ENCODE measurements at places on chromosomes 16 and 17.

DNA sequence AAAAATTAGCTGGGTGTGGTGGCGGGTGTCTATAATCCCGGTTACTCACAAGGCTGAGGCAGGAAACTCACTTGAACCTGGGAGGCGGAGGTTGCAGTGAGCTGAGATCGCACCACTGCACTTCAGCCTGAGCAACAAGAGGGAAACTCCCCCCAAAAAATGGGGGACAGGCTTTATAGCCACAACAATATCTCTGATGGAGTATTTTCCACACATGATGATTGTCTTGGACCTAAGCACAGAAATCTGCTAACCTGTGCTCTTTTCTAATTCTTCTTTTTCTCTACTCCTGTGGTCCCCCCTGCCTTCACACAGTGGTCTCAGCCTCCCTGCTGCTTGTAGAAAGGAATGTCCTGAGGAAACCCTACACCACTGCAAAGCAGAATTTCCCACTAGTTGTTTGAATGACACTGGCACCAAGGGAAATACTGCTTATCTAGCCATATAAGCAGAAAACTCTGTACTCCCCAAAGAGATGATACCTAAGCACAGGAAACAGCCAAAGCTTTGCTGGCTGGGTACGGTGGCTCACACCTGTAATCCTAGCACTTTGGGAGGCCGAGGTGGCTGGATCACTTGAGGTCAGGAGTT lies 117.6 kb downstream of the USP31 start:
- DNase-seq = no peak

DNA sequence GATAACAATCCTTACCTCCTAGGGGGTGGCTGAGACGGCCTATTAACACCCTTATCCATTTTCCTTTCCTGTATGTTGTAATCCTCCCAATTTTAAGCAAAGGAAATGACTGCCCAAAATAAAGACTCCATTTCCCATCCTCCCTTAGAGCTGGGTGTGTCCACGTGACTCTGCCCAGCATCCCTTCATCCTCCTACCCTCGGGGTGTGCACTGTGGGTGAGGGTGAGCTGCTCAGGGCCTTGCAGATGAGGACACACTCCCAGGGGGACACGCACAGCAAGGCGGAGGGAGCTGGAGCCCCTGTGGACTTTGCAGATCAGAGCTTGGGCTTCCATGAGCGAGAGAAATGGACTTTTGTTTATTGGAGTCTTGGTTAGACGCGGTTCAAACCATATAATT lies 186.8 kb downstream of the IRF8 start:
- DNase-seq = no peak

DNA sequence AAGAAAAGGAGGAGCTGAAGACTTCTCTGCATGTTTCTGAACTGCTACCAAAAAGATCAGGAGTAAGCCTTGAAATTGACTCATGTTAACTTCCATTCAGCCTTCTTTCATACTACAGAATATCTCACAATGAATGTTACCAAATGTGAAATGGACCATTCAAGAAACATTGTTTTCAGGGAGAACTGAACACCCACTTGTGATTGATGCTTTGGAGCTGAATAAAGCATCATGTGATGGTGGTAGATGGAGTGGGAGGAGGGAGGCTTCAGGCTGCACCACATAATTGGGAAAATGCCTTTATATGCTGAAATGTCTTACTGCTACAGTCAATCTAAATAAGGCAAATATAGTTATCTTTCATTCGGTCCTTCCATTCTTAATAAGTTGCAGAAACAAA lies 127.8 kb downstream of the CDH8 start:
- no peak for DNase-seq

DNA sequence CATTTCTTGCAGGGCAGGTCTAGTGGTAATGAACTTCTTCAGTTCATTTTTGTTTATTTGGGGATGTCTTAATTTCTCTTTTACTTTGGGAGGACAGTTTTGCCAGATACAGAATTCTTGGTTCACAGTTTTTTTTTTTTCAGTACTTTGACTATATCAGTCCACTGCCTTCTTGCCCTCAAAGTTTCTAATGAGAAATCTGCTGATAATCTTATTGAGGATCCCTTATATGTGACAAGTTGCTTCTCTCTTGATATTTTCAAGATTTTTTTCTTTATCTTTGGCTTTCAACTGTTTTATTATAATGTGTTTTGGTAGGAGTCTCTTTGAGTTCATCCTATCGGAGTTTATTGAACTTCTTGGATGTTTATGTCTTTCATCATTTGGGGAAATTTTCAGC lies 42.8 kb downstream of the CLEC19A start:
- no peak for DNase-seq

GRCh38 chr17:43475494-43476089 lies 8.2 kb upstream of the DHX8 start:
- DNase-seq = no peak

DNA sequence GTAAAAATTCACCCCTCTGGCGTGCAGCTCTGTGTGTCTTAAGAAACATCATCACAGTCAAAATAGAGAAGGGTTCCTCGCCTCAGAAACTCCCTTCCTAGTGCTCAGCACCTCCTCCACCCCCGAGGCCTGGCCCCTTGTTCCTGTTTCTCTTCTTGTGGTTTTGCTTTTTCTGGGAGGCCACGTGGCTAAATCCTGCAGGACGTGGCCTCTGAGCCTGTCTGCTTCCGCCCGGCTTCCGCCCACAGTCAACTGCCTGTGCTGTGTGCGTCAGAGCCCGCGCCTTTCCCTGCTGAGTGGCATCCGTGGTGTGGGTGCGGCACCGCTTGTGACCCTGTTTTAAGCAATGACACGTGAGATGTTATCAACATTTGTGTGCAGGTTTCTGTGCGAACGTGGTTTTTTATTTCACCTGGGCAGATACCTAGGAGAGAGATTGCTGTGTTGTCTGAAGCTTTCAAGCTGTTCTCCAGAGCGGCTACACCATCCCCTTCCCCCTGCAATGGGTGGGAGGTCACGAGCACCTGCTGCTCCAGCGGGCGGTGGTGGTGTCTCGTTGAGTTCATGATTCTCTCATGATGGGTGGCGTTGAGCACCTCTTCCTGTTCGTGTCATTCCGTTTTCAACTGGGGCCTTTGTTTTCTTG lies 21.7 kb downstream of the ACSF3 start:
- peak; percentile 96 for DNase-seq

- DNase-seq = no peak
Observed at GRCh38 chr17:19386974-19387920, at the start of gene MFAP4. TSS of gene MFAP4 (minus strand) at chr17:19387190. CDS start at chr17:19387155, 35 bp downstream.

DNA sequence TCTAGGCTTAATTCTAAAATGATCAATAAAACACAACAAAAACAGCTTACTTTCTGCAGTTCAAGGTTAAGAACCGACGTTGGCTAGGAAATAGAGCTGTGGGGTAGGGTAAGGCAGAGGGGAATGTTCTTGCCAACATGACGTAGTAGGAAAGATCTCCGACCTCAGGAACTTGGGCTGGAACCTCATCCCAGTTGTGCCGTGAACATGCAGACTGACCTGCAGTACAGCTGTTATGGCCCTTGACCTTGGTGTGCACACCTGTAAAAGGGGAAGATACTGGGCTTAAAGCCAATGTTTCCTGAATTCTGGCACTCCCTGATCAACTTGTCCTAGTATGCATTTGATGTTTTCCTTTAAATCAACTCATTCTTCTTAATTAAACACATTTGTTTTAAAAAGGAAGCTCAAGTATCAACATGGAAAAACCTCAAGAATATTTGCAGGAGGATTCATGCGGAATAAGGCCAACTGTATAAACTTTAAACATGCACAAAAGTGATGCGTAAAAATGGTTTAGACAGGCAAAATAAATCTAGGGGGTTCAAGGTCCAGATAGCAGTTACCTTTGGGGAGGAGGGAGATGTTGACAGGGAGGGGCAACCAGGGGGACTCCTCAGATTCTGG lies 14.2 kb upstream of the SLC6A2 start:
- DNase-seq = no peak

- DNase-seq = no peak
Observed at GRCh38 chr17:27512511-27513346, 56.5 kb downstream of the KSR1 start.

- DNase-seq = no peak
Observed at GRCh38 chr16:85438981-85439685, 174.0 kb upstream of the GSE1 start.

DNA sequence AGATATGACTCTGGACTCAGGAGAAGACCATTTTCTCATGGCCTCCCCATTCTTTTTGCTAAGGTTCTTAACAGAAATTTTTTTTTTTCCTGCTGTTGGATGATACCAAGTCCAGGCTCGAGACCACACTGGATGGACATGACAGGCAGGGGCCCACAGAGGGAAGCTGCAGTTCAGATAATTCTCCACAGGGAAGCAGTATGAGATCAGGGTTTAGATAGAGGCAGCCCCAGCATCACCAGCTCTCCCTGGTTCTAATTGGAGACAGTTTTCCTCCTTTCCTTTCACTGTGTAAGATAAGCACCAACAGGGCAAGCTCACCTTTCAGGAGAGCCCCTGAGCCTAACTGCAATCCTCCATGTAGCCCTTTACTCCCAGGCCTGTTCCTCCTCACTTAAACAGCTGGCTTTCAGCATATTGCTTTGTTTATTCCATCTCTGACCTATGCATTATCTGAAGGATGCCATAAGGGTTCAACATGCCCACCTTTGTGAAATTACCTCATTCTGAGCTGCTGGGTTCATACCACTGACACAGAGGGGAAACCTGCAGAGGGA lies 108.1 kb downstream of the SNX11 start:
- no peak for DNase-seq

GRCh38 chr16:89316701-89317100 lies 99.2 kb downstream of the ZNF778 start:
- DNase-seq = no peak

DNA sequence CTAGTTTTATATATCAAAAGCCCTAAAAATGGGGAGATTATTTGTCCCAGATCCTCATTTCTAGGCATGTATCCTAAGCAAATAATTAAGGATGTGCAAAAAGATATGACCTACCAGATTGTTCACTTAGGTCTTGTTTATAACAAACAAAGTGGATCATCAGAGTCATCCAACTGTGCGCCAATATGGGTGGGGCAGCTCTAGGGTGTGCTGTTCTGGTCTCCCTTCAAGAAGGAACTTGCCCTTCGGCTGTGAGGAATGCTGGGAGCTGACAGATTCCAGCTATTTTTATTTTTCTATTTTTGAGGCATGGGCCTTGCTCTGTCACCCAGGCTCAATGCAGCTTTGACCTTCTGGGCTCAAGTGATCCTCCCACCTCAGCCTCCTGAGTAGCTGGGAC lies 13.8 kb downstream of the CHP2 start:
- DNase-seq = no peak

GRCh38 chr17:78484271-78485246 lies 92.6 kb downstream of the DNAH17 start:
- peak; percentile 91 for DNase-seq

DNA sequence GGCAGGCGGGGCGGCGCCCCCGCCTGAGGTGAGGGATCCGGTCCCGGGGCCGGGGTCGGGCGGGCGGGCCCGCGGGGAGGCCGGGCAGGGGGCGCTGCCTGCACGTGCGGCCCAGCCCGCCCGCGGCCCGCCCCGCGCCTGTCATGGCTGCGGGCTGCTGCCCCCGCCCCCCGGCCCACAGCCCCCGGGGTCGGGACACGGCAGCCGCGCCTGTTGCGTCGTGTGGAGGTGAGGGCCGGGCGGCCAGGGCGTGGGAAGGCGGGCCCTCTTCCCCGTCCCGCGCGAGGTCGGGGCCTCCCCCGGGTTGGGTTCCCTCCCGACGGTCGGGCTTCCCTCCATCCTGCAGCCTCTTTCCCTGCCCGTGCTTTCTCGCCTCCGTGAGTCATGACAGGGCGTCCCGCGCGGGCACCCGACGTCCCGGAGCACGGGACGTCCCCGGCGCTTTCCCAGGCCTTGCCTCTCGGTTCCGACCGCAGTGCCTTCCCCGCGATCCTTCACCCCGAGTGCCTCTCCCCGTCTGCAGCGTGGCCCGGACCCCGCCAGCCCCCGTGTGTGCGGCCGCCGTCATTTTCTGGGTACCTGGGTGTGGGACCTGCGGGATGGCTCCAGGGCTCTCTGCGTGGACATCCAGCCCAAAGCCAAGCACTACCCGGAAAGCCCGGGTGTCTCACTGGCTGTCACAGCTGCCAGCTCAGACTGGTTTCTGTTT lies 76.7 kb downstream of the CHD9 start:
- peak; percentile 86 for DNase-seq

GRCh38 chr16:49674351-49674851 lies 181.5 kb downstream of the ZNF423 start:
- DNase-seq = no peak

DNA sequence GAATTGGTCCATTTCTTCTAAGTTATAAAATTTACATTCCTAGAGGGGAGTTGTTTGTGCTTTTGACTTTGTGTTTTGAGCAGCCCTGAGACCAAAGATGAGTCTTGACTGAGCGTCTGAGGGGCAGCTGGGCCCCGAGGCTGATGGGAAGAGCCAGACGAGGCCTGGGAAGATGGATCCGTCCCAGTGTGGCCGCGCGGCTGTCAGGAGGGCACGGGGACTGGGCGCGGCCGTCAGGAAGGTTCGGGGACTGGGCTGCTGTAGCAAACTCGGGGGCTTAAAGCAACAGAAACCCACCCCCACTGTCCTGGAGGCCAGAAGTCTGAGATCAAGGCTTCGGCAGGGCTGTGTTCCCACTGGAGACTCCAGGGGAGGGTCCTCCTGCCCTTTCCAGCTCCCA lies 38.2 kb upstream of the GNG13 start:
- no peak for DNase-seq

GRCh38 chr17:78922816-78923498 lies 2.2 kb downstream of the TIMP2 start:
- DNase-seq = no peak

DNA sequence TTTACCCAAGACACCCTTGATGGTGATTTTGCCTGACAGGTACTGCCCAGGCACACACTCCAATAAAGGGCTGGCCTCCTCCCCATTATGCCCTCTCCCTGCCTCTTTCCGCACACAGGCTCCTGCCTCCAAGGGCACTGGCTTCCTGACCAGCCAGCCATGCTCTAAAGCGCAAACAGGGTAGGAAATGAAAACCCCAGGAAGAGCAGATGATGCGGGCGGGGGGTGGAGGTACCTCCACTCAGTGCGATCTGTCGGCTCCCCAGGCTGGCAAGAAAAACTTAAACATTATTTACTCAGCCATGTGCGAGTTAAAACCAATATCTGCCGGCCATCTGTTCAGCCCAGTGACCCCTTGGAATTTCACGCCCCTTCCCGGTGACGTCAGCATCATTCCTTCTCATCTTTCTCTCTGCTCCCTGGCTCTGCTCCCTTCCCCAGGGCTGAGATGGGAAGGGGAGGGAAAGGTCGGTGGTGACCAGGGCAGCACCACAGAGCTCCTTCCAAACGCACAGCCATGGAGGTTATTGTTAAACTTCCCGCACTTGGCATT lies 262.5 kb downstream of the CBLN1 start:
- DNase-seq = no peak

DNA sequence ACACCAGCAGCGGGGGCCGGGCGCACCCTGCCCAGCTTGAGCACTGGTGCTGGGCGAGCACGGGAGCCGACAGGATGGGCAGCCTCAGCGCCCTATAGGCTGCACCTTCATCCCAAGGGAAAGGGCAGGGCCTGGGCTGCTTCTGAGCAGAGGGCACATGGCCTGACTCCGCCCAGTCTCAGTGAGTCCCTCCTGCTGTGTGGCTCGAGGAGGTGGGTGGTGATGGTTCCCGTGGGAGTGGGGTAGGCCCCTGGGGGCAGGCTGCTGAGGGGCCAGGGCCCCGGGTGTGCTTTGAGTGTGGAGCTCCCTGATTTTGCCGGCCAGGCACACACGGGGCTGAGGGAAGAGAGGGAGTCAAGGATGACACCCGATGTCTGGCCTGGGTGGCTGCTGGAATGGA lies 37.9 kb downstream of the TSC2 start:
- DNase-seq = no peak

- peak; percentile 21 for DNase-seq
Observed at GRCh38 chr17:59814685-59815084, 78.1 kb downstream of the TUBD1 start.

- no peak for DNase-seq
Observed at GRCh38 chr17:27389542-27390140, 66.6 kb upstream of the KSR1 start.
